ENCODE measurements at places on chromosomes 4 and X.
A peak's percentile ranks its signal among the peaks of the same experiment; 100 is the strongest.

- no peak for DNase-seq
These were observed 1.5 kb downstream of the GPR101 start for GRCh38 chrX:137032341-137032694.

DNA sequence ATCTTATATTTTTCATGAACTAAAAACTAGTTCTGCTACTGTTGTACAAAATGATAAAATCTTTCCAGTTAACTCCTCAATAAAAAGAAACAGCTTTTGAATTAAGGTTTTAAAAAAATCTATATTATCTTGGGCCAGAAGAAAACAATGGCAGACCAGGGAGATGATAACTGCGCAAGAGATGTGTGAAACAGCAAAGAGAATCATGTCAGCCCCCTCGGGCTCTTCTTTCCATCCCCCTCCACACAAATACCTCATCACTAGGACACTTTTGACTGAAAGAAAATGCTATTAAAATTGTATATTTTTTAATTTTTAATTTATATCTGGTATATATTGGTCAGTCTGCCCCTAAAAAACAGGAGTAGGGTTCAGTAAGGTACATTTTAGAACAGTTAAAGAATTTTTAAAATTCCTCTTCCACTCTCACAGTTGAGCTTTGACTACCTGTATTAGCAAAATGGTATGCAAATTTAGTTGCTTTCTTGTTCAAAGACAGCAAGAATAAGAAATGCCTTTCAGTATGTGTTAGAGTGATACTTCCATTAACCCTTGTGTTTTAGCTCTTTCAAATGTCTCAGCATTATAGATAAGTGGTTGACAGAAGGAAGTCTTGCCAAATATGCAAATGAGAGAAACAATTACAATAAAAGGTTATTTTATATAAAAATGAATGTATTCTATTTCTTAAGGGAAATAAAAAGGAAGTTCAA is 36.4 kb upstream of the LCORL start:
- no peak for DNase-seq

- no peak for DNase-seq
These were observed 309.8 kb downstream of the LDB2 start for GRCh38 chr4:16588651-16589050.

DNA sequence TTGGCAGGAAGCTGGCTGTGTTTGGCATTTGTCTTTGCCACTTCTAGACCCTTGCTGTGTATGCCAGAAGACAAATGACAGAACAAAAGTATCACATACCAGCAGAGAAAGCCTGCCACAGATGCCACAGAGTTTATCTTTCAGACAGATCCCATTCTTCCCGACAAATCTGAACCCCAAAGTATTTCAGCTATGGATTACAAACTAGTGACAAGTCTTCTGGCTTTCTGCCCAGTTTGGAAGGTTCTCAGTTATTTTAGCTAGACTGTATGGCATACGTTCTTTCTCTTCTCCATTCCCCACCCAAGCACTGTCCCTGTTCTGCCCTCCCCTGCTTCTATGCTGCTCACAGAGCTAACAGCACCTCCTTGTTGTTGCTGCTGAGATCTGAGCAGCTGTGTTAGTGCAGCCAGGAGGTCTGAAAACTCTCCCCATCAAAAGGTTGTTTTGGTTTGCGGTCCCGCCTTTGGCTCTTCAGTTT is 236.7 kb downstream of the FRAS1 start:
- DNase-seq, result no peak

DNA sequence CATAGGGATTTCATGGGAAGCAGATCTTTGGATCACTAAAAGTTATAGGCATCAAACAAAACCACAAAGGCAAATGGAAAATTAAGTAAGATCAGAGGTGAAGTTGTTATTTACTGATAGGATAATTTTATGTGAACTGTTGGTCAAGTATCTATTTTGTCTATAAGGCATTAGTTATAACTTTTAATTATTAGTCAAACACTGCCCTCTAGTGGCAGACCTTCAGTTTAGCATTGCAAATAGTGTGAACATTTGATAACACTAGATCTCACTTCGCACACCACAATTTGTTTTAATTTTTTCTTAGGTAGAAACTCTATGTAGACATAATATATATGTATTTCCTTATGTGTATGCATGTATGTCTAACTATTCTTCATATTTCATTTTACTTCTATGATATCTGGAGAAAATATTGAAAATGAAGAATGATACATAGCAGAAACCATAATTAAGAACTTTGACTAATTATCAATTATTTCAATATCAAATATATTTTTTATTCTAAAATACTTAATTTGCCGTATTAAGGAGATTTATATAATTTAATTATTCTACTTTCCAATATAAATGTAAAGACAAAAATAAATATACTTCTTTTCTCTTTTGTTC is 214.5 kb upstream of the TACR3 start:
- peak; percentile 55 for DNase-seq

GRCh38 chr4:38656111-38656510 is 7.9 kb upstream of the KLF3 start:
- DNase-seq, result no peak

- DNase-seq, result no peak
These were observed 4.7 kb upstream of the PCDH18 start for GRCh38 chr4:137536789-137537561.

- DNase-seq, result no peak
These were observed 14.5 kb downstream of the CHRNA9 start for GRCh38 chr4:40349561-40350198.

DNA sequence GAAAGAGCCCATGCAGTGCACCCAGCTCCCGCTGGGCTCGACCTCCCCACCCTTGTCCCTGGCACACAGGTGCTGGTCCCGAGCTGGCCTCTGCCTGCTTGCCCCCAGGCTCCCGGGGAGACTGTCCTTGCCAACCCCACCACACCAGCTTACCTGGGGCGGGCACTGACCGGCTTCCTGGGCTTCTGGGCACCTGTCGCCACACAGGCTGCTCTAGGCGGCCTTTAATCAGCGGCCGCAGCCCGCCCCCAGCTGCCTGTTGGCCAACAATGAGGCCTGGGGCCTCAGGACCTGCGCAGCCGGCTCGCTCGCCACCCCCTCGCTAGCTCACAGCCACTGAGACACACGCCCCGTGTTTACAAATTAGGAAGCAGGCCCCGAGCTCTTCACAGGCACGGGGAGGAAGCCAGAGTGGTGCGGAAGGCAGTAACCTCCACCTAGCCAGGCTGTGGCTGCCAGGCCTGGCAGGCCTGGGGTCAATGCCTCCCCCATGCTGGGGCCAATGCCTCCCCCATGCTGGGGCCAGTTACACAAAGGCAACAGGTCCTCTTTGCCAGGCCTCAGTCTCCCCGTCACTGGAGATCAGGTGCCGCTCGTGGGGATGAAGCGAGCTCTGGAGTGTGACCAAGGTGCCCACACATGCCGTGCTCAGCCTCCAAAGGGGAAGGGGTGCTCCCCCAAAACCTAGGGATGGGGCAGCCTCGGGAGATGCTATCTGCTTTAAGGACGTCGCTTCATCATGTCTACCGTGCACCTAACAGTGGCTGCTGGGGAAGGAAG is at the start of gene TREX2:
Gene TREX2 (minus strand): TSS at position 201 of the 780 bp plus-strand sequence. CDS start 626 bp downstream, outside the sequence.
- DNase-seq, result no peak

GRCh38 chr4:52612341-52612740 is 46.8 kb downstream of the USP46 start:
- DNase-seq, result no peak

- no peak for DNase-seq
These were observed 275.4 kb upstream of the SFRP2 start for GRCh38 chr4:154064244-154064643.

DNA sequence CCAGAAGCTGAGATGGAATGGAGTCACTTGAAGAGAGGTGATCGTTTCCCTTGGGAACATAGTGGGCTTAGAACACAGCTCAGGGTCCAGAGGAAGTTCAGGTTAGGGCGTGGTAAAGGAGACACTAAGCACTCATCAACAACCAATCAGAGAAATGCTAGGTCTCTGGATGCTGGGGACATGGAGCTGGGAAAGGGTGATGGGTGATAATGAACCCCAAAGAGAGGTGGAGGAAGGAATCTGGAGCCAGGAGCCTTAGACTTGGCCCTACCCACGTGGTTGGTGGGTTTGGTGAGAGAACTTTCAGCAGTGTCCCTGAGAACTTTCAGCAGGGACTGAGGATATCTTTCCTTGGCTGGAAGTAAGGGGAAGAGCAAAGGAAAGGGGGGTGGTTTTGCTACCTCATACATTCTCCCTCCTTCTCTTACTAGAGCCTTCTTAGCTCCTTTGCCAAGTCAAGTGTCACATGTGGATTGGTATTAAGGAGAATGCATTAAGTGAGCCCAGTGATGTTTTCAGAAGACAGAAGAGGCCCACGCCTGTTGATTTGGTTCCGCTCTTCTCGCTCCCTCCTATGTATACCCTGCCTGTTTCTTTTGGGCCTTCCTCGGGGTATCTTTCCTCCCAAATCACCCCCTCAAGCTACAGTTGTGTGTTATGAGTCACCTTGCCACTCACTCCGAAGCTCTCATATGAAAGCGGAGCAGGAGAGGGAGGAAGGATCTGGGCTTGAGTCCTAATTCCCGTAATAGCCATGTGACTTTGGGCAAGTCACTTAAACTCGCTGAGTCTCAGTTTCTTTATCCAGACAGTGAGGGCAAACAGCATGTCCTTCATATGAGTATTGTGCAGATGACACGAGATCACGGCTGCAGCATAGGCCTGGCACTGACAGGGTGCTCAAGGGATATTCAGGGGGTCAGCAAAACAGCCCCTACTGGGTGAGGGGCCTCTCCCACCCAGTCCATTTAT is 63.1 kb downstream of the TSC22D3 start:
- peak; percentile 72 for DNase-seq

- DNase-seq, result peak; percentile 28
These were observed 151.8 kb downstream of the CCNG2 start for GRCh38 chr4:77308843-77309242.

DNA sequence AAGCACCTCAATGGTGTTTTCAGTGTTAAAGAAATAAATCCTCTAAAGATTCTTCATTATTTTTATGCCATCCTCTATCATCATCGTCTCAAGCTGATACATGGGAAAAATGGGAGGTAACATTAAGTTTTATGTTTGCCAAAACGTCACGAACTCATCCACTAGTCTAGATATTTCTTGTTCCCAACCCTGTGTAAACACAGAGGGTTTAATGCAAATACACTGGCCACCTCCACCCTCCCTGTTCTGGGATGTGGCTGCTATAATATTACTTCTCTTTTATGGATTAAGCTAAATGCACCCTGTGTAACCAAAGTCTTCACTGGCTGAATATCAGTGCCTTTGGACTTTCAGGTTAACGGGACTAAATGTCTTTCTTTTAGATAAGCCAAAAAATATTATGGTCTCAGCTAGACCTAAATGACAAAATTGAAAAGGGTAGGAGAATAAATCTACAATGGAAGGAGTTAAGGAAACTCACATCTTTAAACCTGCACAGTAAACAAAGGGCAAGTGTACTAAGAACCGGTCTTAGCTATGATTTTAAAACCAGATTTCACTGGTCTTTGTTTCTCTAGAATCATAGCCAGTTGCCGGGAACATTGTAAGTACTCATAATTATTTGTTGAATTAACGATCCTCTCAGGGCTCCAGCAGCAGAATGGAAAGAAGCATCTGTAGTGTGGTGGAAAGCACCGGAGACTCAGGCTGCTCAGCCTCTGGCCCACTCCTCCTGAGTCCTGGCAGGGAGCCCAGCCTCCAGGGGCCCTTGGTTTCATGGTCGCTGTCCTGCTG is 103.5 kb upstream of the NOCT start:
- DNase-seq, result no peak

DNA sequence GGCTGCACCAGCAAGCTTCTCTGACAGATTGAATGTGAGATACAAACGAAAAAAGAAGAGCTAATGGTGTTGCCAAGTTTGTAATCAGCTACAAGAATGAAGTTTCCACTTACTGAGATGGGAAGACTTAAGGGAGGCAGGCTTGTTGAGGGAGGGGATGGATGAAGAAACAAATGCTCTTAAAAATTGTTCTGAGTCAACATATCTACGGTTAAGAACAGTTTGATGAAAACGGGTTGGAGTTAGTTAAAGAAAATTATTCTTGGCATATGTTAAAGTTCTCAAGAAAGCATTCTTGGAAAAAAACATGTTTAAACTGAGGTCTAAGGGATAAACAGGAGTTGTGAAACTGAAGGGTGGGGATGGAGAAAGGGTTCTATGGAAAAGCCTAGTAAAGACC is 816.3 kb upstream of the HS3ST1 start:
- DNase-seq, result no peak

- DNase-seq, result no peak
These were observed 18.3 kb downstream of the FBXL5 start for GRCh38 chr4:15636818-15637217.

DNA sequence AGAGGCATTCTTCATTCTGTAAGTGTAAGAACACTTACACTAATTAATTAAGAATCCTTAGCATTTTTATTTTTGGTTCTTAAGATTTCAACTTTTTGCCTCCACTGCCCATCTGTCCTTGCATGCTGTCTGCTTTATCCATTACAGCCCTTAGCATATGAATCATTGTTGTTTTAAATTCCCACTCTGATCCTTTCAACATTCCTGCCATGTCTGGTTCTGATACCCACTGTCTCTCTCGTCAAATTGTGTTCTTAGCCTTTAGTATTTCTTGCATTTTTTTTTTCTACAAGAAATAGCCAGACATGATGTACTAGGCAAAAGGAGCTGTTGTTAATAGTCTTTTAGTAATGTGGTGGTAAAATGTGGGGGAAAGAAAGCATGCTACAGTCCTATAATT is 1360.0 kb downstream of the TECRL start:
- no peak for DNase-seq

- DNase-seq, result peak; percentile 30
These were observed 15.2 kb downstream of the ASB11 start for GRCh38 chrX:15299941-15300851.

- no peak for DNase-seq
These were observed 566 bp downstream of the CORIN start for GRCh38 chr4:47837094-47837907.

DNA sequence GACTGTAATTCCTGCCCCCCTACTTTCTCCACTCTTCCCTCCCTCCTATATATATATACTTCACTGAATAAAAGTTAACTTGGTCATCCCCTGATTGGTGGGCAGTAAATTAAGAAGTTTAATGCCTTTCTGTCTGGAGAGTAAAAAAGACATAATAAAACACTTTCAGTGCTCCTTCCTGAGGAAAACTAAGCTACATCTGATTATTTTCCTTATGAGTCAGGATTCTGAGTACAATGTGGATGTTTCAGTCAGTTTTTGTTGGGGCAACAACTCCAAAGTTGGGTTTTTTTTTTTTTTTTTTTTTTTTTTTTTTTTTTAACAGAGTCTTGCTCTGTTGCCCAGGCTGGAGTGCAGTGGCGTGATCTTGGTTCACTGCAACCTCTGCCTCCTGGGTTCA is 22.0 kb upstream of the SUPT20HL2 start:
- DNase-seq, result no peak

DNA sequence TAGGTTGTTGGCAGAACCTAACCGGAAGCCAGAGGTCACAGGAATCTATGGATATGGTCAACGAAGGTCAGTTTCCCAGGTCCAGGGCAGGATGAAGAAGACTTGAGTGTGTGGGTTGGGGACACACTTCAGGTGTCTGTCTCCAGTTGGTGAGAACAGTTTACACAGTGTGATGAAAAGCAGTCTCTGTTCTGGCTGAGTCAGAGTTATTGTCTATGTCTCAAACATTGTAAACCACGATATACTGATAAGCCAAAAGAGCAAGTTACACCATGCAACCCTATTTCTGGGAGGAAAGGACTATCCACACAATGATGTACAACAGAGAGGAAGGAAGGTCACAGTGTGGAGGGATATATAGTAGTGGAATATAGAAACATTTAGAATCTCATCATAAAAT is 187.1 kb upstream of the C1QTNF7 start:
- DNase-seq, result no peak
